ENCODE measurements at places on chromosomes 4 and X. TPM values are rescaled to one million over a fixed set of nuclear protein-coding genes. Genes with fewer than 3 reads are reported as not detected.

Gene POU4F2
- not detected for polyA plus RNA-seq

Gene IRF2
- 28.3 TPM for polyA plus RNA-seq

Gene SYN1
- polyA plus RNA-seq = 0.48 TPM

Gene ADH6
- 0.02 TPM for polyA plus RNA-seq

Gene NSG1
- 0.17 TPM for polyA plus RNA-seq

Gene FAT4
- polyA plus RNA-seq = 12.9 TPM

Gene ARHGAP36
- polyA plus RNA-seq = not detected

Gene LRRC66
- polyA plus RNA-seq = 0.28 TPM

Measured in BJ (cell line).